ENCODE measurements at places on chromosomes 5 and 9.

GRCh38 chr5:137516961-137517360, 17.8 kb upstream of the SPOCK1 start:
- no peak for DNase-seq

- no peak for DNase-seq
Observed at GRCh38 chr9:130053109-130053503, 600 bp upstream of the GPR107 start.

DNA sequence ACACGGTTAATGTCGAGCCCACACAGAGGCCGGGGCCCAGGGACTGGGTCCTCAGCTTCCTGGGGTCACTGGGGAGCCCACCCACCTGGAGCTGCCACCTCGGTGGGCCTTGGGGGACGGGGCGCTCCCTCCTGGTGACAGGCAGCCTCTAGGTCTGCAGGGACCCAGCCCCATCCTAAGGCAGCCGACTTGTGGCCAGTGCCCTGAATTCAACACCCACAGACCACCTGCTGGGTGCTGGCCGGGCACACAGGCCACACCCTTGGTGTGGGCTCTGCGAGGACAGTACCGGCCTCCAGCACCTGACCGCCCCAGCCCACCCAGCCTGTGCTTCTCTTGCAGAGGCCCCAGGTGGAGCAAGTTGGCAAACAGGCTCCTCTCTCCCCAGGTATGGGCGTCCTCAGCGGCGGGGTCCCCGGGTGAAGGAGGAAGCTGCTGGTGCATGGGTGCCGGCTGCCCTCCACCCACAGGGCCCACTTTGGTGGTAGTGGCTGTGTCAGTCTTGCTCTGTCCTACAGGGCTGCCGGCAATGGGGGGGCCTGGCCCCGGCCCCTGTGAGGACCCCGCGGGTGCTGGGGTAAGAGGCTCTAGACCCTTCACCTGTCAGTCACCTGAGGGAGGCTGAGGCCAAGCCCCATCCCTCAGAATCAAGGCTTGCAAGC, 8.3 kb downstream of the ENTPD8 start:
- no peak for DNase-seq

DNA sequence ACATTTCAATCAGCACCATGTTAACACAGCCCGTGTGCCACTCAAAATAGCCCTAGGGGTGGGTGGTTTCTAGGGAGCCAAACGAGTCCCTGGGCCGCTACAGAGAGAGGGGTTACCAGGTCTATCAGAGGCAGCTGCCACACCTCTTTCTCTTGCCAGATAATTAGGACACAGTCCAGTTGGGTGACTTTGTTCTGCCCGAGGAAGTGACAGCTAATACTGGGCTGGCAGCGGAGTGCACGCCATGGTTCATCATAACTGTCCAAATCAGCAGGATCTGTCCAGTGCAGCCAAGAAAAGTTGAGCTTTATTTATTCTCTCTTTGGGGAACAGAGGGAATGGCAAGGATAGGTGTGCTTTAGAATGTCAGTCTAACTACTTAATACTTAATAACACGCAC, 583.8 kb downstream of the BRINP1 start:
- DNase-seq = no peak

- DNase-seq = no peak
Observed at GRCh38 chr5:178496214-178496613, 94.0 kb downstream of the COL23A1 start.

DNA sequence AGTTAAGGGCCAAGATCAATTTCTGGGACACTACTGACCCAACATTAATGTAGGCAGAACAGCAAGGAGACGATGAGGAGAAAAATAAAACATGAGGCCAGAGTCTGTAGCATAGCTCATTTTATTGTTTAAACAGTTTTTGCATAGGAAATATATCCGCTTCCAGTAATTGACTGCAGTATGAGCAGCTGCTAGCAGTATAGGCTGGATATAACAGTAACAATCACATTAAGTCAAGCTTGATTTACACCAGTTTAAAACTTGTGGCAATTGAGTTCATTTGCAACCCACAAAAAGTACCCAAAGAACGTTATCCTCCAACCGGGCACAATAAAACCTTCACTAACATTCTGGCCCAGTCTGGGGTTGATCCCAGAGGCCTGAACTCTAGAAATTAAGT, 232.2 kb downstream of the NFIB start:
- no peak for DNase-seq

DNA sequence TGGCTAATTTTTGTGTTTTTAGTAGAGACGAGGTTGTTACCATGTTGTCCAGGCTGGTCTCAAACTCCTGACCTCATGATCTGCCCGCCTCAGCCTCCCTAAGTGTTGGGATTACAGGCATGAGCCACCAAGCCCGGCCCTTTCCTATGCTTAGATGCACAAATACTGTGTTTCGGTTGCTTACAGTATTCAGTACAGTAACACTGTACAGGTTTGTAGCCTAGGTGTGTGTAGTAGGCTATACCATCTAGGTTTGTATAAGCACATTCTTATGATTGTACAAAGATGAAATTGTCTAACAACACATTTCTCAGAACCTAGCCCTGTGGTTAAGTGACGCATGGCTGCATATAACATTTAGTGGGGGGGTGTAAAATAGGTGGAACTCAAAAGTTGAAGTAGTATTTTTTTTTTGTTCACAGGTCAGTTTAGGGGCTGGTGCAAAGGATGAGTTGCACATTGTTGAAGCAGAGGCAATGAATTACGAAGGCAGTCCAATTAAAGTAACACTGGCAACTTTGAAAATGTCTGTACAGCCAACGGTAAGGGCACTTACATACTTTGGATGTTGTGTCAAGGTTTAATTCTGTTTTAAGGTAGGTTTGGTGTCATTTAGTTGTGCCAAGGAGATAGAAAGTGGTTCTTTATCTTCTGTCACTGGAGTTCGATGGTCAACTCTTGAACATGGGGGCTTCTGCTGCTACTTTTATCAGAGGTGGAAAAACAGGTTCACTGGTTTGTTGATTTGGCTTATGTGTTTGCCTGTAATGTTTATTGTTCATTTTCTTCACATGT, 3.4 kb downstream of the NPM1 start:
- no peak for DNase-seq
